ENCODE measurements at places on chromosomes 16 and 17. TPM values are rescaled to one million over a fixed set of nuclear protein-coding genes. Genes with fewer than 3 reads are reported as not detected.

DNA sequence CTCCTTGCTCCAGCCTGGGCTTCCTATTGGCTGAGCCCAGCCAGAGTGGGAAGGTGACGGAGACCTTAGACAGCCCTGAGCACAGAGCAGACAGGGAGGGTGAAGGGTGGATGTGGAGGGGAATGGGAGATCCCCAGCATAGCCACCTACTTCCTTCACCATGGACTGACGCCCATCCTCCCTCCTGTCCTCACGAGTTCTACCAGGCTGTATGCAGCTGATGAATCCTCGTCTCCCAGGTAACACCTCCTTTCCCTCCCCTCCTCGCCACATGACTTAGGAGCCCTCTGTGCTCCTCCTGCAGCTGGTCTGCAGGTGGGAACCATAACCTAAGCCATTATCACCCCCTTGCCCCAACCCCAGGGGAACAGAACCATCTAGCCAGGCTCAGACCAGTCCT lies 9.0 kb upstream of the CRHR1 start:
- H3K36me3 ChIP-seq: no peaks in the 10 kb centered on the region
- peaks cover 3% of the 10 kb centered on the region for H3K27me3 ChIP-seq
- no peak overlapping the region for H3K4me3 ChIP-seq
- H3K4me1 ChIP-seq: peaks cover 8% of the 10 kb centered on the region
- DNase-seq: no peak
- no peak overlapping the region for H3K27ac ChIP-seq

DNA sequence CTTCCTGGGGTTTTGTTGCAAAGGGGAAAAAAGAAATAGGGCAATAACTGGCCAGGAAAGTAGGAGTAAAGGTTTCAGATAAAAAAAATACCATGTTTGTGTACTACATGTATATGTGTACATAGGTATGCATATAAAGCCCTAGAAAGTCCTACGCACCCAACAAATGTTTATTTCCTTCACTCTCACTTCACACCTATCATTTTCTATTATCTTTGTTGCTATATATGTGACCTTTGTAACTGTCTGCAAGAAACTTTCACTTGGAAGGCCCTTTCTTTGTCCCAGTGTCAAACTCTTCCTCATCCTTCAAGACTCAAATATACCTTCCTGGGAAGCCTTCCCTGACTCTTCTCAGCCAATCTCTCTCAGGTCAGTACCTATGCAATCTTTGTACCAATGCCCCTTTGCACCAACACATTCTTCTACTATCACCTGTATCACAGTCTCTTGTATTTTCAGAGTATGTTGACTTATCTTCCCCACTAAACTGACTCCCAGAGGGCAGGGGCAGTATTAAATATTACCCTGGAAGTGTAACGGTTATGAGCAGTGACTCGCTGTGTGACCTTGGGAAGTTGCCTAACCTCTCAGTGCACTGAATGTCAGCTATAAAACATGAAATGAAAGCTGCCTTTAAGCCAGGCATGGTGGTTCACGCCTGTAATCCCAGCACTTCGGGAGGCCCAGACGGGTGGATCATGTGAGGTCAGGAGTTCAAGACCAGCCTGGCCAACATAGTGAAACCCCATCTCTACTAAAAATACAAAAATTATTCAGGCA lies 6.5 kb downstream of the XPO6 start:
- no peaks in the 10 kb centered on the region for H3K27me3 ChIP-seq
- peaks cover 57% of the 10 kb centered on the region for H3K4me1 ChIP-seq
- no peak for DNase-seq
- no peak overlapping the region for H3K27ac ChIP-seq
- peaks cover 29% of the 10 kb centered on the region for H3K36me3 ChIP-seq
- H3K4me3 ChIP-seq: no peak overlapping the region

- H3K4me1 ChIP-seq: peaks cover 41% of the 10 kb centered on the region
- no peak overlapping the region for H3K27ac ChIP-seq
Observed at GRCh38 chr17:19268611-19269010, 31.4 kb downstream of the EPN2 start.

DNA sequence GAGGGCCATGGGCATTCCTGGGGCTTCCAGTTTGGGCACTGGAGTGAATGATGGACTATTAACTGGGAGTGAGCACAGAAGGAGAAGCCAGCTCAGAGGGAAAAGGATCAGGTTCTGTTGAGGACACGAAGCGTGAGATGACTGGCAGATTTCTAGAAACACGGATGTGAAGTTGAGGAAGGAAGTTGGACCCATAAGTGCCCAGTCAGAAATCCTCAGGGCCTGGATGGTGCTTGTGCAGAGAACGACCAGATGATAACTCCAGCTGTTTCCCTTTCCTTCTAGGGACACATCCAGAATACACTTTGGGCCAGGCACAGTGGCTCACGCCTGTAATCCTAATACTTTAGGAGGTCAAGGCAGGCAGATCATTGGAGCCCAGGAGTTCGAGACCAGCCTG lies 23.3 kb upstream of the ANKRD40CL start:
- peaks cover 19% of the 10 kb centered on the region for H3K4me1 ChIP-seq
- DNase-seq: no peak
- H3K27me3 ChIP-seq: peaks cover 2% of the 10 kb centered on the region
- no peak overlapping the region for H3K4me3 ChIP-seq
- H3K36me3 ChIP-seq: no peaks in the 10 kb centered on the region

- no peaks in the 10 kb centered on the region for H3K4me1 ChIP-seq
- no peaks in the 10 kb centered on the region for H3K36me3 ChIP-seq
- no peak overlapping the region for H3K4me3 ChIP-seq
- no peak for DNase-seq
Observed at GRCh38 chr16:19166500-19166899, 1.5 kb upstream of the SYT17 start.

GRCh38 chr17:30429155-30429554 lies 48.1 kb upstream of the GOSR1 start:
- no peaks in the 10 kb centered on the region for H3K27me3 ChIP-seq
- H3K4me3 ChIP-seq: no peak overlapping the region
- DNase-seq: no peak
- no peaks in the 10 kb centered on the region for H3K4me1 ChIP-seq

DNA sequence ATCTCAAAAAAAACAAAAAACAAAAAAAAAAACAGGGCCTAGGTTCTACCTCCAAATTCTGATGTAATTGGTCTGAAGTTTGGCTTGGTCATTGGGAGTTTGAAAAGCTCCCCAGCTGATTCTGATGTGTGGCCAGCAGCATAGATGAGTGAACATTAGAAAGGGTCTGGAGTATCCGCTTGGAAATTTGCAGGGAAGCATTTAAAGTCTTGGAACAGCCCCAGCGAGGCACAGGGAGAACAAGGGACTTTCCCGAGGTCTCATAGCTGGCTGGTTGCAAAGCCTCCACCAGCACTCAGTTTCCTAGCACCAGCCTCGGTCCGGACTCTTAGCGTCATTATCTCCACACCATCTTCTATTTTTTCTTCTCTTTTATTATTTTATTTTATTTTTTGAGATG lies 70.8 kb downstream of the RAB11FIP4 start:
- peaks cover 74% of the 10 kb centered on the region for H3K4me1 ChIP-seq
- H3K4me3 ChIP-seq: no peak overlapping the region
- no peak for DNase-seq
- H3K27ac ChIP-seq: no peak overlapping the region
- no peaks in the 10 kb centered on the region for H3K27me3 ChIP-seq

- H3K4me3 ChIP-seq: no peak overlapping the region
- H3K36me3 ChIP-seq: no peaks in the 10 kb centered on the region
- DNase-seq: peak; percentile 23
- no peaks in the 10 kb centered on the region for H3K27me3 ChIP-seq
- no peak overlapping the region for H3K27ac ChIP-seq
Observed at GRCh38 chr16:53899431-53899830, 195.5 kb downstream of the FTO start.

DNA sequence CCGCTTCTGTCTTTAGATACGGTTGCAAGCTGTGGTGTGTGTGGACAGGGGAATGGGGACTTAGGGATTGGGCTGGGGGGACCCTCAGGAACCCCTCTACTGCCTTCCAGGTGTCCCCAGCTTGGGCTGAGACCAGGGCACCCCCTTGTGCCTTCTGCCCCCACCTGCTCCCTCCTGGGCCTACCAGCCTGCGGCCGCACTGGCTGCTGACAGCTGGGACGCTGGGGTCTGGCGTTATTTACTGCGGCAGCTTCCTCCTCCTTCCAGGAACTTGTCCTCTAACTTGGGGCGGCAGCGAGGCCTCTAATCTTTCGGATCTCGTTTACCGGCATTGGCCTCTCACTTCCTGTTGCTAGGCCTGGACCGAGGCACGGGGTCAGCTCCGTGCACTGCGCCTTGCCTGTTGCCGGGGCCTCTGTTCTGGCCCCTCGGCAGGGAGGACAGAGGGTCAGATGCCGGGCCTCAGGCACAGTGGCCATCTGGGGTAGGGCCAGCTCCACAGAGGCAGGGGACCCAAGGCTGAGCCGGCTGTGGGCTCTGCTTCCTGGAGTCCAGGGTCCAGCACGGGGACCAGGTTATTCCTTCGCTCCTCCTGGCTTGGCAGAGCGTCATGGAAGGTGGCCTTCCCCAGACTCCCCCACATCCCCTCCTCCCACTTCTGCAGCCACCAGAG lies 31.8 kb downstream of the TMEM235 start:
- H3K4me1 ChIP-seq: peaks cover 66% of the 10 kb centered on the region
- no peaks in the 10 kb centered on the region for H3K36me3 ChIP-seq
- peaks cover 13% of the 10 kb centered on the region for H3K27me3 ChIP-seq
- no peak overlapping the region for H3K27ac ChIP-seq
- DNase-seq: peak; percentile 43
- peak overlapping the region; percentile 38 for H3K4me3 ChIP-seq

GRCh38 chr17:16439811-16440351 lies 24.5 kb downstream of the TRPV2 start:
- peaks cover 16% of the 10 kb centered on the region for H3K36me3 ChIP-seq
- no peaks in the 10 kb centered on the region for H3K27me3 ChIP-seq
- H3K4me1 ChIP-seq: peaks cover 84% of the 10 kb centered on the region

DNA sequence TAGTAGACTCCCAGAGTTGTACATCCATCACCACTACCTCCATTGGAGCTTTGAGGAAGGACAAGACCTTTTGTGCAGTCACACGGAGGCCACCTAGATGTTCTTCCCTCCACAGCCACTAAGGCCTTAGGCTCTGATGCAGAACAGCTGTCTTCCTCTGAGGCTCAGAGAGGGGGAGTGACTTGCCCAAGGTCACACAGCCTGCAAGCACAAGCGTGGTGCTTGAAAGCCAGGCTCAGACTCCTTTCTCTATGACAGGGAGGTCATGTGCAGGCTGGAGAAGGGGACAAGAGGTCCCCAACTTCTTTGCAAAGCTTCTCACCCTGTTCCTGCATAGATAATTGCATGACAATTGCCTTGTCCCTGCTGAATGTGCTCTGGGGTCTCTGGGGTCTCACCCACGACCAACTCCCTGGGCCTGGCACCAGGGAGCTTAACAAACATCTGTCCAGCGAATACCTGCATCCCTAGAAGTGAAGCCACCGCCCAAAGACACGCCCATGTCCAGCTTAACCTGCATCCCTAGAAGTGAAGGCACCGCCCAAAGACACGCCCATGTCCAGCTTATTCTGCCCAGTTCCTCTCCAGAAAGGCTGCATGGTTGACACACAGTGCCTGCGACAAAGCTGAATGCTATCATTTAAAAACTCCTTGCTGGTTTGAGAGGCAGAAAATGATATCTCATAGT lies 12.7 kb downstream of the SCGB1C2 start:
- H3K4me3 ChIP-seq: no peak overlapping the region
- H3K27ac ChIP-seq: no peak overlapping the region
- DNase-seq: no peak
- no peaks in the 10 kb centered on the region for H3K36me3 ChIP-seq

GRCh38 chr17:48439110-48439850 lies 9.3 kb upstream of the SKAP1 start:
- no peak overlapping the region for H3K4me3 ChIP-seq
- no peaks in the 10 kb centered on the region for H3K36me3 ChIP-seq
- H3K4me1 ChIP-seq: no peaks in the 10 kb centered on the region
- DNase-seq: no peak

- no peaks in the 10 kb centered on the region for H3K27me3 ChIP-seq
- DNase-seq: no peak
- no peaks in the 10 kb centered on the region for H3K36me3 ChIP-seq
- H3K4me1 ChIP-seq: peaks cover 22% of the 10 kb centered on the region
- peak overlapping the region; percentile 100 for H3K4me3 ChIP-seq
Observed at GRCh38 chr17:32007463-32008298, 498 bp downstream of the LRRC37B start.

- peaks cover 76% of the 10 kb centered on the region for H3K27me3 ChIP-seq
- H3K27ac ChIP-seq: no peak overlapping the region
- no peak overlapping the region for H3K4me3 ChIP-seq
- no peaks in the 10 kb centered on the region for H3K4me1 ChIP-seq
Observed at GRCh38 chr16:81774348-81774747, 4.7 kb upstream of the PLCG2 start.

DNA sequence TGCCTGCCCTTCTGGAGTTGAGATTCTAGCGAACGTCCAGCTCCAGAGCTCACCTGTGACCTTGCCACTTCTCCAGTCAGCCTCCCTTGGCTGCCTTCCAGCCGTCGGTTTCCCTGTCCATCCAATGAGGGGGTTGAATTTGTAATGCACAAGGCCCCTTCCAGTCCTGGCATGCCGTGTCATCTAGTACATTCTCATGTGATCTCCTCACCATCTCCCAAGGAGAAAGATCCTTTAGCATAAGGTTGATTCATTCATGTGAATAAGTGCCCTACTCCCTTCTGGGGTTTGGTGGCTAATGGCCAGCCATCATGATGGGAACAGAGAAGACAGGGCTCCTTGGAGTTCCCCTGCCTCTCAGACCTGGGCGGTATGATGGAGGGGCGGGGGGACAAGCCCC lies 18.9 kb upstream of the ABCC3 start:
- DNase-seq: no peak
- peaks cover 11% of the 10 kb centered on the region for H3K4me1 ChIP-seq
- no peaks in the 10 kb centered on the region for H3K36me3 ChIP-seq
- no peak overlapping the region for H3K4me3 ChIP-seq
- peaks cover 89% of the 10 kb centered on the region for H3K27me3 ChIP-seq
- no peak overlapping the region for H3K27ac ChIP-seq

DNA sequence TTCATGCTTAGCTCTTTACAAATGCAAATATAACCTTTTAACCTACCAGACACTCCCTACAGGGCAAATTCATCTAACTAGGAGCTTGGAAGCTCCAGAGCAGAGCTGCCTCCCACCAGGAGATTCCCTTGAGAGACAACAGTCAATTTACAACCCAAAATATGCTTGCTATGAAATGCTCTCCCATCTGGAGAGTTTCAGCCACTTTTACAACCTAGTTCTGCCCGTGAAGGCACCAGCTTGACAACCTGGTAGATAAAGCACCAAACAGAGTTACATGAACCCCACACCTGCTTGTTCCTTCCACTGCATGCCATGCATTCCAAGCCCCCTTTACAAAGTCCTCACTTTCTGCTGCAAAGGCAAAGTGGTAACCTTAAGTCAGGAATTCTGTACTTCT lies 215.3 kb upstream of the KIF2B start:
- no peak overlapping the region for H3K27ac ChIP-seq
- H3K4me3 ChIP-seq: no peak overlapping the region
- H3K36me3 ChIP-seq: no peaks in the 10 kb centered on the region
- no peaks in the 10 kb centered on the region for H3K27me3 ChIP-seq

The MYH13 gene
- total RNA-seq: not detected

The PIPOX gene
- 87.3 TPM for total RNA-seq

The CDRT15 gene
- total RNA-seq: not detected

The HES7 gene
- total RNA-seq: not detected

The FOXN1 gene
- total RNA-seq: not detected
